ENCODE measurements at places on chromosomes 1 and 21.

GRCh38 chr1:205665201-205666045 is 14.9 kb downstream of the SLC45A3 start:
- no peak for DNase-seq

DNA sequence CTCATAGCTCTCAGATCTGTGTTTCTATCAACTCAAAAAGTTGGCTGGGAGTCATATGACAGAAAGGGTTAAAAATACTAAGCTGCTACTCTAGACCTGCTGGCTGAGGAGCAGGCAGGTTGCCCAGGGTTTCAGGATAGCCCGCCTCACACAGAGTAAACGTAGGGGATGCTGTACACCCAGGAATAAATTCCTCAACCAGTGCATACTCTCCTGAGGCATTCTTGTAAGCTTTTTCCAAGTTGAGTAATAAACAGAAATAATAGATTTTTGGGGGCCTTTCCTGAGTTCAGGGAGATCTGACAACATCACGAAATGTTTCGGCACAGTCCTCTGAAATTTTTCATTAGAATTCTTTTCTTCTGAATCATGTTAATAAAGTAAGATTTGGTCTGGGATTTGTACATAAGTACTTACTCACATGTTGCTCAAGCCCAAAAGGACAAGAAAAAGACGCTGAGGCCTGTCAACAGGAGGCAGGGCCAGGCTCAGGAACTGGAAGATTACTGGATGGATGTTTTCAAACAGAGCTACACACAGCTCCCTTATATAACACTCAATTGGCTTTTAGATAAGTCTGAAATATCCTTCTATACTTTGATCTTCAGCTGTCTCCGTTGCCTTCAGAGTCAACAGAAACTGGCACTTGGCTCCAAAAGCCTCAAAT is 41.0 kb downstream of the TGFBR3 start:
- DNase-seq = no peak

DNA sequence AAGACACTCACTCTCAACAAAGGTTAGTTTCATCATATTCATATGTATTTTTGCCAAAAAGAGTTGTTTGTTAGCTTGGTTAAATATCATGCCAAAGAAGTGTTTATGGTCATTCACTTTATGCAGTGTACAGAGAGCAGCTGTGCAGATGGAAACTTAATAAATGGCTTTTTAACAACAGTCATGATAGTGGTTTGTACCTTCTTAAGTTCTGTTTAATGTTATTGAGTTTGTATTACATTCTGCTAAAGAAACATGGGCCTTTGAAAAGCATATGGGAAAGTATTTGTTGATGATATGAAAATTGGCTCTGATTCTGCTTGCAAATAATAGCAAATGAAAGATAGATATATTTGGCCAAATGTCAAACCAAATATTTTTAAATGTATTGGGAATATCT is 607.3 kb downstream of the NCAM2 start:
- no peak for DNase-seq

DNA sequence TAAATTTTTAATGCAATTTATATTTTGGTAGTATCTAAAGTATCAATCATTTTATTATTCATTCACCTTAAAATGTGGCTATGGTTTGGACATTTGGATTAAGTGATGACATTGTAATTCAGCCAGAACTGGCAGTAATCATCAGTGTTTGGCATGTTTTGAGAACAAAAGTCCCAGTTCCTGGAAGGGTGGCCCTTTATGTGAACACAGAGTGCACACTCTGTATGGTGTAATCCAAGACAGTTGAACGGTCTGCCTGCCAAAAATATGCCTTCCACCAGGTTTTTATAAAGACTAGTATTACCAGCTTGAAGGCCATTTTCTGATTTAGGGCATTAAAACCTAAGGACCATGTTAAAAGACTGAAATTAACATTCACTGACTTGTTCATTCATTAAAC is 448.7 kb downstream of the LTN1 start:
- no peak for DNase-seq

GRCh38 chr1:232978815-232979214 is 28.4 kb downstream of the NTPCR start:
- no peak for DNase-seq

DNA sequence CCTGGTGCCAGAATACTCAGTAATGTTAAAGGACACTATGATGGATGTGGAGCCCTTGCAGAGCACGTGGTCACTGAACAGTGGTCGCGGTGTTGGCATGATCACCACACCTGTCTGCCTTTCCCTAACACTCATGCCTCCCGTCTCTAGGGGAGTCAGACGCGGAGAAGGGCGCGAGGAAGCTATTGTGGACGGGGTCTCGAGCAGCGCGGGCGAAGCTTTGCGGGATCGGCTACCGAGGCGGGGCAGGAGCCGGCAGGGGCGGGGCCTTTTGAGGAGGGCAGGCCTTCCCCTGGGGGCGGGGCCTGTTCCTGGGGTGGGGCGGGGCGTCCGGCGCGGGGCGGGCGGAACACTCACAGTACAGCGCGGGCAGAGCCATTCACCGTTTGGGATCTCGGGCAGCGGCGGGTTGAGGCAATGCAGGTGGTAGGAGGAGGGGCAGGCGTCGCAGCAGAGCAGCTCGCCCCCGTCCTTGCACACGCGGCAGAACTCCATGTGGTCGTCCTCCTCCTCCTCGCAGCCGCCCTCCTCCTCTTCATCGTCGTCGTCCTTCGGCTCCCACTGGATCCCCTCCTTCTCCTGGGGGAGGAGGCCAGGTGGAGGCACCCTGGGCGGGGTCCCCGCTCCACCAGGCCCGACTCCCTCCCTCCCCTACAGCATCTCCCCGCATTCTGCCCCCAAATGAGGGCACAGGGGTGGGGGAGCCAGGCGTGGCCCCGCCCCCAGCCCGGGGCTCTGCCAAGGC is 31.5 kb downstream of the CHD5 start:
- peak; percentile 14 for DNase-seq

GRCh38 chr1:56070601-56071000 is 508.8 kb downstream of the PLPP3 start:
- DNase-seq = no peak

DNA sequence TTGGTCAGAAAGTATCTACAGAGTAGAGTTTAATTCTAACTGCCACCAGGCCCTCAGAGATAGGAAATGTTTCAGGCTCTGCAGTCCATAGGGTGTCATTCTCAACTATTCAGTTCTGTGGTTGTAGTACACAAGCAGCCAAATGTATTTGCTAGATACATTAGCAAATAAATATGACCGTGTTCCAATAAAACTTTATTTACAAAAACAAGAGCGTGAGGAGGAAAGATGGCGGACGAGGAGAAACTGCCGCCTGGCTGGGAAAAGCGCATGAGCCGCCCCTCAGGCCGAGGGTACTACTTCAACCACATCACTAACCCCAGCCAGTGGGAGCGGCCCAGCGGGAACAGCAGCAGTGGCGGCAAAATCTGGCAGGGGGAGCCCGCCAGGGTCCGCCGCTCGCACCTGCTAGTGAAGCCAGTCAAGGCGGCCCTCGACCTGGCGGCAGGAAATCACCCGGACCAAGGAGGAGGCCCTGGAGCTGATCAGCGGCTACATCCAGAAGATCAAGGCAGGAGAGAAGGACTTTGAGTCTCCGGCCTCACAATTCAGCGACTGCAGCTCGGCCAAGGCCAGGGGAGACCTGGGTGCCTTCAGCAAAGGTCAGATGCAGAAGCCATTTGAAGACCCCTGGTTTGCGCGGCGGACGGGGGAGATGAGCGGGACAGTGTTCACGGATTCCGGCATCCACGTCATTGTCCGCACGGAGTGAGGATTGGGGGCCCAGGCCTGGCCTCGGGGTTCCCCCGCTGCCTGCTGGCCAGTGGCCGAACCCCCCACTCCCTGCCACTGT is 286.1 kb downstream of the LRRC40 start:
- DNase-seq = no peak

DNA sequence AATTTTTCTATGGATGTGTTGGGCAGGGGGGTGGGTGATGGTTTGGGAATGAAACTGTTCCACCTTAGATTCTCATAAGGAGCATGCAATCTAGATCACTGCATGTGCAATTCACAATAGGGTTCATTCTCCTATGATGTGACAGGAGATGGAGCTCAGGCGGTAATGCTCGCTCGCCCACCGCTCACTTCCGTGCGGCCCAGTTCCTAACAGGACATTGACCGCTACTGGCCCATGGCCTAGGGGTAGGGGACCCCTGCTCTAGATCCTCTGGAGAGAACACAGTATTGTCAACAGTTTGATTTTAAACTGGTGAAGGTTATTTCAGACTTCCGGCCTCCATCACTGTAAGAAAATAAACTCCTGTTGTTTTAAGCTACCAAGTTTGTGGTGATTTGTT is 55.0 kb upstream of the USH2A start:
- DNase-seq = no peak

DNA sequence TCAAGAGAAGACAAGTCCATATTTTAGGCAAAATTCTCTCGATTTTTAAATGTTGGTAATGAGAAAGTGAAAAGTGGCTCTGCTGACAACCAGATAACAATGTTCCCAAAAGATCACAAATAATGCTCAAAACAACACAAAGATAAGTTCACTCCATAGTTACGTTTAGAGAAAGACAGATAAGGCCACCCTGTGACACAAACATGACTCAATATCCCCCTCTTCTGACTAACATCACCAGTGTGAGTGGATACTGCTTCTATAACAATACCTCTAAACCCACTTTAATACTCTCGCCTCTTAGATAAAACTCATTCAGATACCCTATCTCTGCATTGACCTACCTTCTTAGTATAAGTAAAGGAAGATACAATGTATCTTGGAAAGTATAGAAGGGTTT is 51.2 kb upstream of the RGS7 start:
- DNase-seq = no peak

- DNase-seq = no peak
Measured at GRCh38 chr21:29193072-29193471, 62.6 kb downstream of the MAP3K7CL start.

DNA sequence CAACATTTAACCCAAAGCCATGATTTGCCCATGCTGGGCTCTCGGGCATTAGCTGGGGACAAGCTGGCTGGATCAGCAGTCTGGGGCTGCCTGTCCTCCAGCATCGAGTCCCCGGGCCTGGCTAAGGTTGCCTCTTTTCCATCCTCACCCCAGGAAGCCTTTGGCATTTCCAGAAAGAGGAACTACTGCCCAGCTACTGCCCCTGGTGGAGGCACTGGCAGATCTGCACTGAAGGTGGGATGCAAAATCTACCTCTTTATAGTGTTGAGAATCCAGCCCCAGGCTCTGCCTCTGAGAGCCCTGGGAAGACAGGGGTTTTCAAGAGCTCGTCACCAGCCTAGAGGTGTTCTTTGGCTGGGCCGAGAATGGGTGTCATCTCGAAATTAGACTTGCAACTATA is 635.9 kb downstream of the MATN1 start:
- DNase-seq = no peak

DNA sequence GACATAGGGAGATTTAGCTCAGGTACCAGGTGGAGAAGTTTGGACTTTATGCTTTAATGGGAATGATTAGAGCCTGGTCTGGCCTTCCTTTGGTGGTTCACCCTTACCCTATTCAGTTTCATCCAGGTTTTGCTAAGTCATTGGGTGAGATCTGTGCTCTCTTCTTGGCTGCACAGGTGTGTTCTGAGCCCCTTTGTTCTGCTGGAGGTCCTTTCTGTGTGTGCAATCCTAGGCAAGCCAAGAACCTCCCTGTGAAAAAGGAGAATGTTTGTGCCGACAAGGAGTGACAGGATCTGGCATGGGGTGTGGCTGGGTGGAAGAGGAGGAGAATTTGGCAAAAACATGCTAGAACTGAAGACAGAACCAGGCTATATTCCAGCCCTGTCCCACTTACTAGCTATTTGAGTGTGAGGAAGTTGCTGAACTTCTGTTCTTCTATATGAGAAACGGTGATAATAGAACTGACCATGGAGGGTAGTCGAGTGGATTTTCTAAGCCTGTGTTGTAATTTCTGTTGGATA is 4.6 kb downstream of the GSTM5 start:
- DNase-seq = no peak

DNA sequence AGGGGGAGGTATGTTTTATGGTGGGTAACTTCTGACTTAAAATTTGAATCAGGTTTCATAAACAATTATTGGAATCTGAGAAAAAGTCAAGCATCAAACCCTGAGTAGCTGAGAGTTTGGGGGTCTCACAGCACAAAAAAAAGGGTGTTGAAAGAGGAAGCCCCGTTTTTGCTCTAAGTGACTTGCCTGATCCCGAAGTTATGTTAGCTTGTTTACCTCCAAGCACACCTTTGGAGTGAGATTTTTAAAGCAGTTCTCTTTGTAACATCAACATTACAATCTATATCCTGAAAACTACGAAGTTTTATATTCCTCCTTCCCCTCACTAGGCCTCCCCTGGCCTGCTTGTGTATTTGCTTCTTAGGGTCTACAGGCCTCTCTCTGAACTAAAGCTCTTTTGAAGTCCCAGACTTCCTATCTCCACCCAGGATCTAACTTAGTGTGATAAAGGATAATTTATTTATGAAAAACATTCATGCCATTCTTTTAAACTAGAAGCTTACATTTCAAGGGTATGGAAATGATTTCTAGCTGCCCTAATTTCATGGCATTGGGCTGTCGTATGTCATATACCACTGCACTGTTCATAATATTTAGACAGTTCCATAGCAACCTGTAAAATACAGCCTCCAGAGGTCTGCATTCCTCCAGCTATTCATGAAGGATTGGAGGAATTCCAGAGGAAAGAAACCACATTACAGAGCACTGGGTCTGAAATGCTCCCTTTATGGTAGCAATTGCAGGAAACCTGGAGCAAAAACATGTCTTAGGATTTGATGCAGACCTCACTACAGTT is 36.1 kb upstream of the RGS1 start:
- no peak for DNase-seq

- DNase-seq = no peak
Measured at GRCh38 chr1:22869325-22869724, 103.3 kb downstream of the LACTBL1 start.

DNA sequence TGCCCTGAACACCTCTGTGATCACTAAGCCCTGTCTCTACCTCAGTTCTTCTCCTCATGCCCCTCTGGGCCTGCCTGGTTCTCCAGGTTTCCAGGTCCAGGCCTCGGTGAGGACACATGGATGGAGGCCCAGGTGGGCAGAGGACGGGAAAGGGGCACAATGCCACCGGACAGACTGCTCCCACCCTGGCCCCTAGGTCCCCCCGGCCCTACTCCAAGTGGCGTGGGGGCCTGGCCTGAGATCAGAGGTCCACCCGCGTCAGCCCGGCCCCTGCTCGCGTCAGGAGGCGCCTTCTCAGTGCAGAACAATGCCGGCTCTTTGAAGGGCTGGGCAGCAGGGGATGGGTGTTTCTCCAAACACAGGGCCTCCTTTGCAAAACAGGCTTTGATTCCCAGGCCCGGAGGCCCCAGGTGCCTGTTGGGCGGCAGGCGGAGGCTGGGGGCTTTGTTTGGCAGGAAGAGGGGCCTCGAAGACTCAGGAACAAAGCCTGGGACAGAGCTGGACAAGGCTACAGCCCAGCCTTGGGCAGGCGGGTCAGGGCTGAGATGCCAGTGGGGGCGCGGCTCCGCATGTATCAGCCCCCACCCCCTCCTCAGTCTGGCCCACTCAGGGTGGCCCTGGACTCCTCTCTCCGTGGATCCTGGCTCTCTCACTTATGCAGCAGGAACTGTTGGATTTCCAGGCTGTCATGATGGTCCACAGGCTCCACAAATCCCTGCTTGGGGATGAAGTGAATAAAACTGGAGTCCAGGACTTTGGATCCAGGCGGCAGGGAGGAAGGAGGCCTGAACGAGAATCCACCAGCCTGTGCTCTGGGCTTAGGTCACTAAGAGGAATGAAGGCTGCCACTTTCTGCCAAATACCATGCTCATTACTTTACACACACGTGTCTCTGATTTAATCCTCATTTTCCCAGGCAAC is 77.4 kb upstream of the SLC2A1 start:
- DNase-seq = no peak

- DNase-seq = no peak
Measured at GRCh38 chr1:217681806-217682205, 50.7 kb downstream of the SPATA17 start.

All from activated T-helper 1 cell treated with anti-CD3 and anti-CD28 coated beads, Interleukin-2, amount 50 U/mL, for 16 hours (primary cell).